ENCODE measurements at places on chromosomes 16 and 17.
A peak's percentile ranks its signal among the peaks of the same experiment; 100 is the strongest.

DNA sequence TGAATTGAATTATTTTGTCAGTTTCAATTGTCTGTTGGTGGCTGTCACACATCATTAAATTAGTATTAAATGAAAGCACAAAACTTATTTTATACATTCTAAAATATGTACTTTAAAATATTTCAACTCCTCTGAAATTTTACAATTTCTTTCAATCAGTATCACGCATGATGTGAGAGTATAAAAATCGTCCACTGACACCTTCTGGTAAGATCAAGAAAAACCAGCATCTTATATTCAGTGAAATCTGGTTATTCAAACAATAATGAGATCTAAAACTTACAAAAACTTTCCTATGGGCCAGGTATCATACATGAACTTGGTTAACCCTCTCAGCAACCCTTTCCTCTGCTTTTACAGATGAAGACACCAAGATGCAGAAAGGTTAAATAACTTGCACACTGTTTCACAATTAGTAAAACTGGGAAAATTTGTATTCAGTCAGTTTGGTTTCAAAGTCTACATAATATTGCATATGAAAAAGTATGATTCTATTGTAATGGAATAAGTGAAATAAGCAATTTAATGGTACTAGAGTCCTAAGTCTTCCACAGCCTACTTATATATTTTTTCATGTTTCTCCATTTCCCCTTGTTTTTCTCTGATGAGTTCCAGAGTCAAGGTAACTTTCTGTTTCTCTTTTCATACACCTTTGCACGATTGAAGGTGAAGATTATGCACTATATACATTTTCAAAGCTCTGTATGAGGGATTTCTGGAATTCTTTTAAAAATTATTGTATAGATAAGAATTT, 58.7 kb downstream of the EFCAB5 start:
- no peak for DNase-seq

- DNase-seq = peak; percentile 39
Observed at GRCh38 chr16:17476414-17477259, 5.9 kb upstream of the XYLT1 start.

DNA sequence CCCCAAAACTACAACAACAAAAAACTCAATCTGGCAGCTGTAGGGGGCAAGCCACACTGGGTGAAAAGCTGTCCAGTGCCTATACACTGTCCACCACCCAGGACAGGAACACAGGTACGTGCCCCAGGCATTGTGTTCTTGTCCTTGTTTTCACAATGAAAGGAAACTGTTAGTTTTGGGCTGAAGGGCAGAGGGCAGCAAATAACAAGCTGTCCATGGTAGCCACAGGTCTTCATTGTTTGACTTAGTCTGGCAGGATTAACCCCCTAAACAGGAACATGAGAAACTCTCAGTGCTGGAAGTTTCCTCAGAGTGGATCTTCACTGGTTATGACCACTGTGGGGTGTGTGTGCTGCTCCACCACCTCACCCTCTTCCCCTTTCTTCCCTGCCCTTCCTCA, 224.6 kb upstream of the N4BP1 start:
- DNase-seq = no peak

DNA sequence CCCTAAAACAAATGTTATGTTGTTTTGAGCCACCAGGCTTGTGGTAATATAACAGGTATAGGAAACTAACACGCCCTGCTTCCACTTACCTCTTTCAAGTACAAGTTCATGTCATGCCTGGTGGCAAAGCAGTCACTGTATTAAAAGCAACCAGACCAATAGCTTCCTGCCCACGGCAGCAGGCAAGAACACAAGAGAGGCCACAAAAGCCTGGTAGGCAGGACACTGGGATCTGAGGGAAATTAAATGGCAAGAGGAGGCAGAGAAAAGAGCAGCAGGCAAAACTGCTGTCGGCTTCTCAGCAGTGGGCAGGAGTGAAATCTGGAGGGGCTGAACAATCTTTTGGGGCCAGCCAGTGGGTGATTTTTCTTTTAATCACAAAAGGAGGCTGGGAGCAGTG, 2.2 kb downstream of the CYTH1 start:
- DNase-seq = no peak

DNA sequence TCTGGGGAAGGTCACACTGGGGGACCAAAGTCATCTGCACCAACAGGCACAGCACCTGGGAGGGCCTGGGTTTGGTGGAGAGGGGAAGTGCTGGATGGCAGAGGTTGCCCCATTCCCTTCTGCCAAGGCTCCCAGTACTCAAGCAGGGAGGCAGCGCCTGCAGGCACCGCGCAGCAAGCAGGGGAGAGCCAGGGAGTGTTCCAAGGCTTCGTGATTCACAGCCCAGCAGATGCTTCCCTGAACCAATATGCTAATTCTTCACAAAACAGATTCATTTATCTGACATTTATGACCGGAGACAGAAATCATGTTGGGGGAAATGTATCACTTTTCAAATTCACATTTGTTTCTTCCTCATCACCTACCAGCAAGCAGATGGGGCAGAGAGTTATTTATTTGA, 13.4 kb upstream of the CDH5 start:
- DNase-seq = no peak

- no peak for DNase-seq
Observed at GRCh38 chr16:8806272-8806983, 8.8 kb downstream of the PMM2 start.

- no peak for DNase-seq
Observed at GRCh38 chr17:42270596-42270995, 5.6 kb downstream of the STAT5B start.

GRCh38 chr17:8004899-8005298, 2.5 kb downstream of the GUCY2D start:
- peak; percentile 50 for DNase-seq

DNA sequence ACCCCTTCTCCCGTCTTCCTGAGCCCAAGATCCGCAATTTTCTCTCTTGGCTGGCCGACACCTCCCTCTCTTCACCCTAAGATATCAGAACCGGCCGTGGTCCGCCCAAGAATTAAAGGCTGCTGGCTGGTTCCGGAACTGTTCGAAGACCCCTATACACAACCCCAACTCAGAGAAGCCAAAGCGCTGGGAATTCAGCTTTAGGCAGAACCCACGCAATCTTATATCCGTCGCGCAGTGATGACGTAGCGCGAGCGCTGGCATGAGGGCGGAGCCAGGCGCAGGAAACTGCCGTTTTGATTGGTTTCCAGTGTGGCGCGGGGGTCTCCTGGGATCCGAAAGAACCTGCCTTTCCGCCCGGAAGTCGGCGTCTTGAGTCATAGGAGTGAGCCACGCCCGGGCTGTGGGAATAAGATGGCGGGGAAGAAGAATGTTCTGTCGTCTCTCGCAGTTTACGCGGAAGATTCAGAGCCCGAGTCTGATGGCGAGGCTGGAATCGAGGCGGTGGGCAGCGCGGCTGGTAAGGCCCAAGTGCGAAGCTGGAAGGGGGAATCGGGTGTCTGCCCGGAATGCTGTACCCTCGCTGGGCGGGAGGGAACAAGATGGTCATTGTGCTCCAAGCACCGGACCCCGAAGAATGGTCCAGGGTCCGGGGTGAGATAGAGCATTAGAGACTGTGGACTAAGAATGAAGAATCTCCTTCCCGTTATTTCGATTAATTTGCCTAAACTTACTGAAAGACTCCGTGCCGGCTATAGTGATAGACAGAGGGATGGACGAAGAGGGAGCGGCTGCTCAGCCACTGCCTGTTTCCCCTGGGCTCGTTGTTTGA, at the start of the genes RECQL5 and SAP30BP:
RECQL5 (minus strand) TSS at position 196 of the 832 bp plus-strand sequence. CDS start 597 bp downstream, outside the sequence.
SAP30BP (plus strand) TSS at position 380 of the 832 bp plus-strand sequence; CDS start at position 415, 35 bp downstream.
- DNase-seq = peak; percentile 96

DNA sequence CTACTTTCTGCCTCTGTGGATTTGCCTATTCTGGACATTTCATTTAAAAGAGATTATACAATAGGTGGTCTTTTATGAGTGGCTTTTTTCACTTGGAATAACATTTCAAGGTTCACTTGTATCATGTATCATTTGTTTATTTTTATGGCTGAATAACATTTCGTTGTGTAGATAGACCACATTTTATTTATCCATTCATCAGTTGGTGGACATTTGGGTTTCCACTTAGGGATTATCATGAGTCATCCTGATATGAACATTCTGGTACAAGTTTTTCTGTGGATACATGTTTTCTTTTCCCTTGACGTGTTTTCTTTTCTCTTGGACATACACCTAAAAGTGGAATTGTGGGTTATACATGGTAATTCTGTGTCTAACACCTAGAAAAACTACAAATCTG, 25.3 kb downstream of the PRSS54 start:
- no peak for DNase-seq

GRCh38 chr16:88516601-88517061, 53.6 kb upstream of the ZC3H18 start:
- DNase-seq = no peak

DNA sequence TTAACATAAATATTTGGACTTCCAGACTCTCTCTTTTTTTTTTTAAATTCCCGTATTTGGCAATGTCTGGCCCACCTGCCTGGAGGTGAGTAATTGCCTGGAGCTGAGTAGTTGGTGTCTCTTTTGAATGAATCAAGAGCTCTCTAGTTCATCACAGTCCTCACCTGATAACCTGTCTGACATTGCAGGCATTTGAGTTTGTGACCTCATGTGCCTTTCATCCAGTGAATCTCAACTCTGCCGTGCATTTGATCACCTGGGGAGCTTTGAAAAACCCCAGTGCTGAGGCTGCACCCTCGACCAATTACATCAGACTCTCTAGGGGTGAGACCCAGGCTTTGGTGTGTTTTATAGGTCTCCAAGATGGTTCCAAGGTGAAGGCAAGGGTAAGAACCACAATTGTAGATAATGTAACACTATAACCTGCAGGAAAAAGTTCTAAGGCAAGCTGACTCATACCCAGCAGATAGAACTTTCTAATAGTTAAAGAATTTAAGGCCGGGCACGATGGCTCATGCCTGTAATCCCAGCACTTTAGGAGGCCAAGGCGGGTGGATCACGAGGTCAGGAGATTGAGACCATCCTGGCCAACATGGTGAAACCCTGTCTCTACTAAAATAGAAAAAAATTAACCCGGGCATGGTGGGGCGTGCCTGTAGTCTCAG, 24.5 kb upstream of the HS3ST2 start:
- DNase-seq = no peak

Measured in lower leg skin (tissue), 4 donors.